ENCODE measurements at places on chromosomes 11 and 22.

DNA sequence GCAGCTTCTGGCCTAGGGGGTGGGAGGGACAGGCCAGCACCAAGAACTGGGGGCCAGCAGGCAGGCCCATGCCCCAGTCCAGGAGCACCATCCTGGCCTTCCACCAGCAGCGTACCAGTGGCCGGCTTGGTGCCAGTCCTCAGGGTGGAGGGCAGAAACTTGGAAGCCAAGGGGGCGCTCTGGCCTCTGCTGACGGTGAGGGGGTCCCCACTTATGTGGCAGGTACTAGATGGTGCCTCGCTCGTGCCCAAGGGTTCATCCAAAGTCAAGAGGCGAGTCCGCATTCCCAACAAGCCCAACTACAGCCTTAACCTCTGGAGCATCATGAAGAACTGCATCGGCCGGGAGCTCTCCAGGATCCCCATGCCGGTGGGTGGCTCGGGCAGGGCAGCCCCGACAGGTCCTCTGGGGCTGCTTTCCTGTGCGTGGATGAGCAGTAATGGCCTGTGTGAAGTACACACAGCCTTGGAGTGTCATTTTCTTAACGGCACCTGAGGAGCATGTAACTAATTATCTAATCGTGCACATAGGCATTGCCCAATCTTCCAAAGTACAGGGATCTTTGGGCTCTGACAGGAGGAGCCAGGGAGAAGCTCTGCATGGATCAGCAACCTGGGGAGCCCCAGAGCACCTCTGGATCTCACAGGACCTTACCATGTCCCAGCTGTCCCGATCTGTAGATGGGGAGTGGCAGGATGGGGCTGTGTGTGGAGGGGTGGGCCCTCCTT is 79.1 kb downstream of the MORC2 start:
- DNase-seq = no peak

DNA sequence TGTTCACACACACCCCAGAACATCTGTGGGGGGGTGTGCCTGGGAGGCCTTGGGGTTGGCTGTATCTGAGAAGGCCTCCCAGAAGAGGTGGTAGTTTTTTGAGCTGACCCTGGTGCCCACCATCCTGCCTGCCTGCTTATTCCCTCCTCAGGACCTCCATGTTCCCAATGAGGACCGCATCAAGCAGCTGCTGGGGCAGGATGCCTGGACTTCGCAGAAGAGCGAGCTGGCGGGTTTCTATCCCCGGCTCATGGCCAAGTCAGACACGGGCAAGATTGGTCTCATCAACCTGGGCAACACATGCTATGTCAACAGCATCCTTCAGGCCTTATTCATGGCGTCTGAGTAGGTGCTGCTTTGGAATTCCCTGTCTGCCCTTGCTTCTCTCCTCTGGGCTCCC is 17.0 kb downstream of the USP35 start:
- DNase-seq = no peak

GRCh38 chr11:26285608-26286007 is 46.3 kb upstream of the ANO3 start:
- DNase-seq = no peak

DNA sequence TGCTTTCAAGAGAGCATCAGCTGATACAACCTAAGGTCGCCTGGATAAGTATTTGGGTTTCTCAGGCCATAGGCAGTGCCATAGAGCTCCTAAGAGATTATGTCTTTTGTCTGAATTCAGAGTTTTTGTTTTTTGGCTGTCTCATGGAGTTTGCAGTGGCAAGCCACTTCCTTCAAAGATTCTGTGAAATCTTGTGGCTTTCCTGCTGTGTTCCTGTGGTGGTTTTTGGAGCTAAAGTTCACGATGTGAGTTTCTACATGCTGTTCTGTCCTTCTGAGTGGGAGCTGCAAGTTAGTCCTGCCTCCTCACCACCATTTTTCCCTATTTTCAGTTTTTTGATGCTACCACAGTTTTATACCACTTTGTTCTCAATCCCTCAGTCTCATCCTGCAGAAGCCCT is 111.4 kb downstream of the COMMD9 start:
- DNase-seq = no peak

DNA sequence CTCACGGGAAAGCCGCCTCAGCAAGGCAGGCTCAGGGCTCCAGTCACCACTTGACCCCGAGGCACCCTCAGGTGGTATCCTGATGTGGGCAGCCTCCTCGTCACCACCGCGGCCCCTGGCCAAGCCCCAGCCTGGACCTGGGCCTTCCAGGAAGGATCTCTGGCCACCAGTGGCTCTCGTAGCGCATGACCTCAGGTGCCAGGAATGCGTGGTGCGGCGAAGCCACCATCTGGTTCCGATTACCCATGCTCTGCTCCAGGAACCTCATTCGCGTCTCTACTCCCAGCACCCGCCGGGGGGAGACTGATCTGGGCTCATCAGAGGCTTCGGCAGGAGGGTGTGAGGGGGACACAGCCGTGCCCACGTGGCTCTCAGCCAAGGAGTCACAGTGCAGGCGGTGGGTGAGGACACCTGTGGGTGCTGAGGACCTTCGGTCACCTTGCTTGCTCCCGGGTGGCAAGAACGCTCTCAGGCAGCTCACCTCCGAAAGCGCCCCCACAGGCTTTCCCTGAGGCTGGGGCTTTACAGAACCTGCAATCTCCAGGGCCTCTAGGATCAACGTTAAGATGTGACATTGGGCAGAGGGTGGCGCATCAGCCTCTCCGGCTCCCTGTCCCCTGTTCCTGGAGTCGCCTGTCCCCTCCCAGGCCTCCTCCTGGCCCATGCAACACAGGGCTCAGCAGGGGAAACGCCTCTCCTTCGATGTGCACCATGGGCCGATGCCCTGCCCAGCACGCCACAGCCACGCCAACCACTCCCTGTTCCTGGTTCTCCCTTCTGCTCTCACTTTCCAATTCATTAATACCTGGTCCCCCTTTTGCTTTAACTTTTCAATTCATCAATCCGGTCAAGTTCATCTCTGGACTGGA is 39.0 kb downstream of the TBX1 start:
- DNase-seq = no peak

GRCh38 chr22:44413211-44413610 is 84.8 kb downstream of the RTL6 start:
- no peak for DNase-seq

DNA sequence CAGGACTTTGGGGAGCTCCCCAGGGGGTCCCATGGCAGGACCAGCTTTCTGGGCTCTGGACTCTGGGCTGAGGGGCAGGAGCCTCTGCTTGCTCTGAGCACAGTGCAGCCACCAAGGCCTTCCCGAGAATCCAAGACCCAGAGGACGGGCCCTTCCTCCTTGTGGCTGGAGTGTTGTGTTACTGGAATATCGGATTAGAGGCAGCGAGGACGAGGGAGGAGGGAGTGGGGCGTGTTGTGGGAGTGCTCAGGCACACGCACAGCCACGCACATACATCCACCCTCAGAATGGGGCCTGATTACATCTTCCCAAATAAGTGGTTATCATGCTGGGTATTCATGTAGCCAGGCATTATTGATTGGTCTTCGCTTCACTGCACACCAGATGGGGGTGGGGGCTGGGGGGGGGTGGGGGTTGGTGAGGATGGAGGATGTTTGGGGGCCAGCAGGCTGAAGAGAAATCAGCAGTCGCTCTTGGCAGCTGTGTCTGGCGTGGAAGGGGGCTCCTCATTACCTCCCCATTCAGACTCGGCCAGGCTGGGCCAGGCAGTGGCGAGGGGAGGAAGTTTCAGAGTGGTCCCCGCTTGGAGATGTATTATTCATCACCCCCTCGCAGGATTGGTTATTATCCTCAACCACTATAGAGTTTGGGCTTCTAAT is 120.9 kb downstream of the ST3GAL4 start:
- no peak for DNase-seq

DNA sequence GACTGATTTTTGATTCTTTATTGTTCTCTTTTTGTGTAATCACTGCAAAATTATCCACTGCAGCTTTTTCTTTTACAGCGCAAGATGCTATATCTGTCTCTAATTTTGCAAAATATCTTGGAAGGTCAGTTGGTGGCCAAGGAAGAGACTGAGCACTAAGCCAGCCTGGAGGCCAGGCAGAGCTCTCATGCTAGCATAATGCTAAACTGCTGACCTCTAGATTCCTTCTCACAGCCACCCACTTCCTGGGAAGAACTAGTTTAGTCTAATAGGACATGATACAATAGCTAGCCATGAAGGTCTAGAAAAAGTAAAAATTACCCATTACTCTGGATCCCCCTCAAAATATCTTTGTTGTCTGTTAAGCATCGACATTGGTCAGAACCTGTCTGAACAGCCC is 227.2 kb upstream of the ARHGAP20 start:
- no peak for DNase-seq

- peak; percentile 68 for DNase-seq
Observed at GRCh38 chr11:56706486-56706885, 7.6 kb downstream of the OR9G1 start.

DNA sequence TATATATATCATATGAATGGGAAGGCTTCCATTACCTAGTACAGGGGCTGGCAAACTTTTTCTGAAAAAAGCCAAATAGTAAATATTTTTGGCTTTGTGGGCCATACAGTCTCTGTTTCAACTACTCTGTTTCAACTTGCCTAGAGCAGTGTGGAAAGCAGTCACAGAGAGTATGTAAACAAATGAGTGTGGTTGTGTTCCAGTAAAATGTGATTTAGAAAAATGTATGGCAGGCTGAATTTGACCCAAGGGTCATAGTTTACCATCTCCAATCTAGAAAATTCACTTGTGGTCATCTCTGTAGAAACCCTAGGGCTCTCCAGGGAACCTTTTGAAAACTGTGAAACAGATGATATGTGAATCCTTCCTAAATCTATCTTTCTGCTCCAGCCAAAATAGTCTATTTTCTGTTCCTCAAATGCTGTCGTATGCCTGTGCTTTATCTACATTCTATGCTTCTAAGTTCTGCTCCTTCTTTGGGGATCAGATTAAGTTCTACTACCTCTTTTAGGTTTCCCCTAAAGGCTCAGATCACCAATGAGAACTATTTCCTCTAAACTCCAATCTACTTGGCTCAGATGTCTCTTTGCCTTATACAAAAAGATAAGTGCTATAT is 356.2 kb downstream of the METTL15 start:
- no peak for DNase-seq

DNA sequence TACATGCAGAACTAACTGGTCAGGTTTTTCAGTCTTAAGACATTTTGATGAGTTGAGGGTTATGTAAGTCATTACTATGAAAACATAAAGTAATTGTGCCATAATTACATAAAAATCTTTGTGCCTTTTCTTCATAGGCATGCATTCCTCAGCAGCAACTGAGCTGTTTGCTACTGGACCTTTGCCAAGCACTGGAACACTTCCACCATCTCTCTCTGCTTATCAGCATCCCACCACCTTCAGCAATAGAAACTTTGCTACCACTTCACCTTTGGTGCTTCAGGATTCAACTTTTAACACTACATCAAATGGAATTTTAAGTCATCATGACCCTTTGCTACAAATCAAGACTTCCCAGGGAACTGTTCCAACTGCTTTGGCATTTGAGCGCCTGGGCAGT is 39.0 kb downstream of the QSER1 start:
- no peak for DNase-seq

GRCh38 chr11:126385991-126386728 is 30.7 kb downstream of the ST3GAL4 start:
- DNase-seq = no peak

- DNase-seq = no peak
Observed at GRCh38 chr11:121967131-121967704, 148.8 kb downstream of the BLID start.

DNA sequence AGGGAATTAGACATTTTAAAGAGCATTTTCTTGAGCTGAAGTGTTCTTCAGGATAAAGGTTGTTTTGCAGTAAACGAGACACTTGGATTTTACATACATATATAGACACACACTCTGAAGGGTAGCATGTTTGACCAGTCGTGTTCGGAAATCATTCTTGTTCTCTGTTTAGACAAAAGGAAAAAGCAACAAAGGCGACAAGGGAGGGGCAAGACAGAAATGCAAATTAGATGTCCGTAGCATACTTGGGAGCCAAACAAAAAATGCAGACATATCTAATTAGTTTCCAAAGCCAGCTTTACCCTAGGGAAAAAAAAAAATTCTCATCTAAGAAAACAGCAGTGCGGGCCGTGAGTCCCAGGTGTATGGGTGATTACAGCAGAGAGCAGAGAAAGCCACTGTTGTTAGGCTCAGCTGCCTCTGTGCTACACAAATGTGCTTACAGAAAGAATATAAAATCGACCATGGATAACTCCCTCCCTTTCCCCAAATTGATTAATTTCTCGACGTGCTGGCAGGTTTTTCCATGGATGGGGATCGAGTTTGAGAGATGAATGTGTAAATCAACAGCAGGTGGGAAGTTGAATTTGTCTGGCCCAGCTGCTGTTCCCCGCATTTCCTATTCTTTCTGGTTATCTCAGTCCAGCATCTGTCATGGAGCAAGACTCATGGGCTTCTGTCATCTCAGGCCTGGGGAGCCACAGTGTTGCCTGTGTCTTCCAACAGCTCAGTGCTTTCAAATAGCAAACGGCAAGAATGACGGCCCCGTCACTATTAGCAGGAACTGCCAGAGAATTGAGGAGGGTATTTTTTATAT is 176.5 kb upstream of the TTC12 start:
- DNase-seq = no peak

DNA sequence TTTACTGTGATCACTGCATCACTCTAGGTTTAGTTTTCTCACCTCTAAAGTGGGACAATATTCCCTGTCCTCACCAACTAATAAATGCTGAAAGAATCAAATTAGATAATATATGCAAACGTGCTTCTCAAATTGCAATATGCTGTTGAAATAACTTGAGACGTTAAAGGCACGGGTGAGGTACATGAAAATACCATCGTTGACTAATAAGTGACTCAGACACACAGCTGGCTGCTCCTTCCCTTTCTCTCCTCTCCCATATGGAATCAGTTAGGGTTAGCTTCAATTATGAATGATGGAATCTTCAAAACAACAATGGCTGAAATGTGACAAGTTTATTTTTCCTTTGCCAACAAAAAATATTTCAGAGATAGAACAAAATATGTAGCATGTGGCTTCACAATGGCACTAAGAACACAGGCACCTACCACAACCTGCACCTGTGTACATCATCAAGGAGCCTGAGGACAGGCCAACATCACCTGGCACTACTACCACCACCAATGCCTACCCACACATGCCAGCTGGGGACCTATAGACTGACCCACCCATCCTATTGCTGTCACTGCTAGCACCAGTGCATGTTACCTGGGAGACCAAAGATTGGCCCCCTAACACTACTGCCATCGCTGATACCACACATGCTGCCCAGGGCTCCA is 13.7 kb downstream of the GDPD4 start:
- DNase-seq = no peak

DNA sequence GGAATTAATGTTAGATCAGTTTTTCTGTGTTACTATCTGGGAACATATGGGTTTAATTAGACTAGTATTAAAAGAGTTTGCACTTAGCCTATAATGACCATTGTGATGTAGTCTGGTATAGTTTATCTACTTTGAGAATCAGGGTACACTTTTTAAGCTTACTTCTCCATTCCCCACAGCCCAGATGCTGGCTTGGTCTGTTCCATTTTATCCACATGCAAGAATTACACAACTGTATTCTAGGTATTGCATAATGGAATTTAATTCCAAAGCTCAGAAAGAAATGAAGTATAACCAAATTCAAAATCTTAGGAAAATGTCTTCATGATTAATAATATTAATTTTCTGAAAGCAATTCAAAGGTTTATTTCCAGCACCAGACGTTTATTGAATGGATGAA is 122.2 kb upstream of the PDGFD start:
- no peak for DNase-seq

All from DND-41 (cell line).